AG04450 (cell line): ENCODE measurements at places on chromosomes 7 and 10. TPM values are rescaled to one million over a fixed set of nuclear protein-coding genes. Genes with fewer than 3 reads are reported as not detected.

The PDK4 gene
- 0.04 and 0.05 TPM in 2 replicates for polyA plus RNA-seq

The ESYT2 gene
- polyA plus RNA-seq, result 46.9 and 54.3 TPM in 2 replicates

The NPC1L1 gene
- polyA plus RNA-seq, result 0.36 and 0.42 TPM in 2 replicates

GRCh38 chr7:4010923-4011656 lies 671.0 kb upstream of the FOXK1 start:
- DNase-seq, result no peak

DNA sequence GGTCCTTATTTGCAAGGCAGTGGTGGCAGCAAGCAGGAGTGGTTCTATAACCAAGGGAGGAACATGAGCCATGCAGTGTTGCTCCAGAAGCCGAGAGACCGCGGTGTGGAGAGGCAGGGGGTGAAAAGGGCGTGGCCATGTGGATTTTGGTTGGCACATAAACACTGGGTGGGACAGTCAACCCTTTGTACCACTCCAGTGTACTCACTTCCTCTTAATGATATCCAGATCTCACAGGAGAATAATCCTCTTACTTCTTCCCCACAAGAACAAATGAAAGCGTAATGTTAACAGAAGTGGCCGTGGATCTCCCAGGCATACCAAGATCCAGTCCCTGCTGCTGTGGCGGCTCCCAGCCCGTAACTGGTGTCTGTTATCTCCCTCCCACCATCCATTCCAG lies 42.4 kb downstream of the XRCC2 start:
- no peak for DNase-seq

- no peak for DNase-seq
Observed at GRCh38 chr10:101321073-101321472, 32.9 kb upstream of the BTRC start.
